Suppressor macrophage treated with lipopolysaccharide for 4 hours (primary cell): ENCODE measurements at places on chromosomes 12 and 14.

DNA sequence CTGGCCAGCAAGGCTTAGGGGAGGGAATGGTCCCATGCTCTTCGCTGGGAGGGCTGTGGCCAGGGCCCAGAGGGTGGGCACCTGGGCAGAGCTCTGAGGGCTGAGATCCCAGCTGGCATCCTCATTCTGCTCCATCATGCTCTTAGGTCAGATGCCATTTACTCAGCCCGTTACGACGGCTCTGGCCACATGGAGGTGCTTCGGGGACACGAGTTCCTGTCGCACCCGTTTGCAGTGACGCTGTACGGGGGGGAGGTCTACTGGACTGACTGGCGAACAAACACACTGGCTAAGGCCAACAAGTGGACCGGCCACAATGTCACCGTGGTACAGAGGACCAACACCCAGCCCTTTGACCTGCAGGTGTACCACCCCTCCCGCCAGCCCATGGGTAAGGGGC, 30.8 kb upstream of the LRP1-AS start:
- DNase-seq = no peak

DNA sequence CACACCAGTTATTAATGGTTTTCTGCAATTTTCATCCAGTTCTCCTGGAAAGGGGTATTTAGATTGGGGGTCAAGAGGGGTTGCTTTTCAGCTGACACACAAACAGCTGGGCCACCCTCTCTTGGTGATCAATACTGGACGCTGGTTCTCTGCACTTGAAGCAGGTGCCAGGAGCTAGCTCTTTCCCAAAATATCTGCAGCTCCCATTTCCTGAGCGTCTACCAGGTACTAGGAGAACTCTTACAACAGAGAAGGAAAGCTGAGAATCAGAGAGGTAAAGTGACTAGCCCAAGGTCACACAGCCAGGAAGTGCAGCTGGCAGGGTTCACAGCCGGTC, 1.2 kb downstream of the TESC start:
- no peak for DNase-seq

GRCh38 chr14:40806471-40806870, 800.2 kb upstream of the LRFN5 start:
- DNase-seq = no peak

GRCh38 chr12:9041321-9041720, 52.0 kb downstream of the KLRG1 start:
- no peak for DNase-seq

DNA sequence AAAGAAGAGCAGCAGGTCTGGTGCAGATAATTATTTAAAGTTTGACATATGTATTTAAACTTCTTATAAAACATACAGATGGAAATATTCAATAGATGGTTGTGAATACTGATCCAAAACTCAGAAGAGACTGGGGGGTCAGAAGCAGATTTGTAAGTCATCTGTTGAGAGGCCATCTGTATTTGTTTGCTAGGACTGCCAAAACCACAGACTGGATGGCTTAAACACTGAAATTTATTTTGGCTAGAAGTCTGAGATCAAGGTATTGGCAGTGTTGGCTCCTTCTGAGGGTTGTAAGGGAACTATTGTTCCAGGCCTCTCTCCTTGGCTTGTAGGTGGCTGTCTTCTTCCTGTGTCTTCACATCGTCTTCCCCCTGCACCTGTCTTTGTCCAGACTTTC, 153.9 kb downstream of the LRRK2 start:
- DNase-seq = no peak

- no peak for DNase-seq
Measured at GRCh38 chr12:116943419-116944372, 32.9 kb downstream of the FBXW8 start.
